ENCODE measurements at places on chromosomes 5 and 9.

DNA sequence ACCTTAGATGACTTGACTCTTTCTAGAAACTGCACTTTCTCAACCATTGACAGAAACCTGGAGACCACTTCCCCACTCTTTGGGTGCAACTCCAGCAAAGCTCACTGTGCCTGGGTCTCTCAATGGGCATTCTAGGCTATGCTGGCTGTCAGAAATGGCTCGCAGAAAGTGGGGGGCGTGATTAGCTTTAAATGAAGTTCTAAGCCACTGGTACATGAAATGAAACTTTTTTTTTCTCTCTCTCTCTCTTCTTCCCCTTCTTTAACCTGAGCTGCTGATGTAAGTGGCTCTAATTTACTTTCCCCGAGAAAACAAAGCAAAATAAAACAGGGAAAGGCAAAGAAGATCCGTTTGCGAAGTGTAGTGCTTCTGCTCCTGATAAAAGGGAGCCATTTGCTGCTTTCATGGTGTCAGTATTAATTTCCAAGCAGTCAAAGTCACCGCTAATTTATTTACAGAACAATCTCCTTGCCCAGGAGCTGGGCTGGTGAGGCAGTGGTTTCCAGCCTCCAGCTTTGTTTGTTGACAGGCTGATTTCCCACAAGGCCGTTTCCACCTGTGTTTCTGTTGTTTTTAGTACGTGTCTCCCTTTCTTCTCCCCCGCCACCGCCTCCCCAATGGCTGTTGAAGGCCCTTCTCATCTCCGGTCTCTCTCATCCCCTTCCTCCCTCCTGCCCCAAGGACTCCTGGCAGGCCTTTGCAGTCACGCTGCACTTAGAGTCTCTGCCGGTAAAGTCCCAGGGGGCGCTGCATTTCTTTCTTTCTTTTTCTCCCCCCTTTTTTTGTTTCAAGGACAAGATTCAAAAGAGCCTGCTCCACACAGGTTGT lies 422.9 kb downstream of the EBF1 start:
- DNase-seq, result no peak

GRCh38 chr5:45642370-45642769 lies 53.8 kb downstream of the HCN1 start:
- DNase-seq, result no peak

DNA sequence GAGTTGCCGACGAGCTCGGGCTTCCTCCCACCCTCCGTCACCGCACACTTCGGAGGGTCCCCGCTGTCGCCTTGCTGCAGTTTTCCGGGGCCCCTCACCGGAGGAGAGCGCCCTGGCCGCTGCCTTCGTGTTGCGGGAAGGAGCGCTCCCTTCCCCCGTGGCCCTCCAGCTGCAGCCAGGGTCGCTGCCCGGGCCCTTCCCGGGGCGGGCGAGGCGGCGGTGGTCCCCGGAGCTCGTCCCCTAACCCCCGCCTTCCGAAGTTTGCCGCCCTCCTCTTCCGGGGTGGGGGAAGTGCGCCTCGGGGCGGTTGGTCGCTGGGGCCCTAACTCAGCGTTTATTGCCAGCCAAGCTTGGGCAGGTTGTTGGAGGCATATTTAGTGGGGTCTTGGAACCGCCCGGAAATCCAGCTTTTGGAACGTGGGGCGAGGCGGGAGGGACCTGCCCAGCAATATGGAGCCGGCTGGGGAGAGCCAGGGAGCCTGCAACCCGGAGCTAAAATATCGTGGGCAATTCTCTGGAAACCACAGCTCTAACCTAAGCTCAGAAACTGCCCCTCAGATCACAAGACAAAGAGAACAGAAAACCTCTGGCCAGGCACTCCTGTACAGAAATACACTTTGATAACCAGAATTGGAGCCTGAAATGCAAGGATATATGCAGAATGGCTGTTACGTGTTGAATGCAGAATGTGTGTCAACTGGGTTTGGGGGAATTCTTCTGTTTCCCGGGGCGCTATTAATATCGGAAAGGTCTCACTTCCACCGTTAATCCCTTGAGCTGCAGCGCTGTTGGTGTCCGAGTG lies 890 bp downstream of the PIK3R1 start:
- DNase-seq, result peak; percentile 62

GRCh38 chr5:146667633-146668272 lies 151.8 kb upstream of the GPR151 start:
- DNase-seq, result peak; percentile 81

DNA sequence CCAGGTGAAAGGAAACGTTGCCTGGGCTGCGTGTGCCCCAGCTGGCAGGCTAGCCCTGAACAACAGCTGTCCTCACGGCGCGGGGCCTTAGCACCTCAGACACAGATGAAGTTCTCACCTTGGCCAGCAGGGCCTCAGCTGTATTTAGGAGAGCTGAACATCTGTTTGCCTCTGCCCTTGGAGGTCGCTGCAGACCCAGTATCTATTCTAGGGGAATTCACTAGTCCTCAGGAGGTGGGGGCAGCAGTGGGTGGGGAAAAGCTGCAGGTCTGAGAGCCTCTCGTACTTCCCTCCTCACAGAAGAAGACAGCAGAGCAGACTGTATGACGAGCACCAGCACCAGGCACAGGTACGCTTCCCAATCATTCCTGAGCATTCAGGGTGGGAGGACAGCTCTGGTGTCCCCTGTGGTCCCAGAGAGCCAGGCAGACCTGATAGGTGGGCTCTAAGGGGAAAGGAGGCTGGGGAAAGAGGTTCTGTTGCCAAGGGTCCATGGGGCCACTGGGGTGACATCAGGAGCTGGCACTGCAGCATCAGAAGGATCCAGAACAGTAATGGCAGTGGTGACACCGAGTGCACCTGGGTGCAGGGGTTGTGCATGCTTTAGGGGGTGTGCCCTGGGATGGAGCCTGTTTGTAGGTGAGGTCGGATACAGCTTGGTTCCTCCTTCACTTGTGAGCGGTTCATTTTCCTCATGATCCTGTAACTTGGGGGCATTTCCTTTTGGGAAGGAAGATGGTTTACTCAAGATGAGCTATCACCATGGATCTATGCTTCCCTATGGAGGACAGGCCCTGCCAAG lies 13.8 kb downstream of the CD74 start:
- DNase-seq, result no peak

- DNase-seq, result no peak
Measured at GRCh38 chr9:13395156-13395555, 115.7 kb upstream of the MPDZ start.

DNA sequence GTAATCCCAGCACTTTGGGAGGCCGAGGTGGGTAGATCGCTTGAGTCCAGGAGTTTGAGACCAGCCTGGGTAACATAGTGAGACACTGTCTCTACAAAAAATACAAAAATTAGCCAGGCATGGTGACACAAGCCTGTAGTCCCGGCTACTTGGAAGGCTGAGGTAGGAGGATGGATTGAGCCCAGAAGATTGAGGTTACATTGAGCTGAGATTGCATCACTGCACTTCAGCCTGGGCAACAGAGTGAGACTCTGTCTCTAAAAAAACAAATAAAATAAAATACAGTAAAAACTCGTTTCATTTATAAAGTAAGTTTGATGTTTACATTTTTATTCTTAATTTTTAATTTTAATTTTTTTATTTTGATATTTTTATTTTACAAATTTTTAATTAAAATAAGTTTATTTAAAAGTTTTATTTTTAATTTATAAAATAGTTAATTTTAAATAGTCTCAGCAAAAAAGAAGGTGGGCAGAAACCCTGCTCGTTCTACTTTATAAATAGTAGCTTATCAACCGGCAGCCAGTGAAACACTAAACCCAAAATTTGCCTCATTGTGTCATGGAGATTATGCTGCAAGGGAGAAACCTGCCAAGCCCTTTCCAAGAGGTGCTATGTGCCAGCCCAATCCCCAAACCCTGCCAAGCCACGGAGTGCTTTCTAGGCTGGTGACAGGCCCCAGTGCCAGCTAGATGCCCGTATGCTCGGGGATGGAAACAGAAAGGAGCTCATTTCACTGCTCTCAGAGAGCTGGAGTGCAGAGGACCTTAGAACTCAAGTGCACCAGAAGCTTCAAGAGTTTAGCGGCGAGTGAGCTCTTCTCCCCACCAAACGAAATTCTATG lies 38.9 kb downstream of the SERINC5 start:
- peak; percentile 88 for DNase-seq

DNA sequence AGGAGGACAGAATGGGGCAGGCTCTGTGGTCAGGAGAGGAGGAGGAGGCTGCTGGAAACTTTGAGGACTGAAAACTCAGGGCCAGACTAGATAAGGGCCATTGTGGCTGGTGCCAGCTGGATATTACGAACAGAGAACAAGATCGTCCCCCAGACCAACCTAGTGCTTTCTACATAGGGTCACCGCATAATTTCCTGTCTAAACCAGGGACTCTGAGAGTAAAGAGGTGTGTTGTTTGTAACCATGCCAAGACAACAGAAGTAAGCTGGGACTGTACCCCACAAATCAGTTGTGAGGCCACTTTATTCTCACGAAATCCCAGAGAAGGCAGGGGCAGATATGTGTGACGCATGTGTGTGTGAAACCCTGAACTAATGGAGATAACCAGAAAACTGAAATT lies 20.3 kb upstream of the GFPT2 start:
- no peak for DNase-seq

- no peak for DNase-seq
Measured at GRCh38 chr5:167453246-167454030, 838.0 kb upstream of the WWC1 start.

- no peak for DNase-seq
Measured at GRCh38 chr9:79591458-79591857, 19.7 kb downstream of the TLE4 start.

- no peak for DNase-seq
Measured at GRCh38 chr5:107949688-107950341, 279.1 kb upstream of the EFNA5 start.

DNA sequence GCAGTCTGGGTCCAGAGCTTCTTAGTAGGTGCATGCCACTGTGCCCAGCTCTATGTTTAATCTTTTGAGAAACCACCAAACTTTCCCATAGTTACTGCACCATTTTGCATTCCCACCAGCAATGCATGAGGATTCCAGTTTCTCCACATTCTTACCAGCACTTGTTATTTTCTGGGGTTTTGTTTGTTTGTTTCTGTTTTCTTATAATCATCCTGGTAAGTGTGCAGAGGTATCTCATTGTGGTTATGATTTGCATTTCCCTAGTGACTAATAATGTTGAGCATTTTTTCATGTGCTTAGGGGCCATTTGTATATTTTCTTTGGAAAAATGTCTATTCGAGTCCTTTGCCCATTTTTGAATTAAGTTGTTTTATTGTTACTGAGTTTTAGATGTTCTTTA lies 11.4 kb downstream of the FOXE1 start:
- DNase-seq, result no peak

DNA sequence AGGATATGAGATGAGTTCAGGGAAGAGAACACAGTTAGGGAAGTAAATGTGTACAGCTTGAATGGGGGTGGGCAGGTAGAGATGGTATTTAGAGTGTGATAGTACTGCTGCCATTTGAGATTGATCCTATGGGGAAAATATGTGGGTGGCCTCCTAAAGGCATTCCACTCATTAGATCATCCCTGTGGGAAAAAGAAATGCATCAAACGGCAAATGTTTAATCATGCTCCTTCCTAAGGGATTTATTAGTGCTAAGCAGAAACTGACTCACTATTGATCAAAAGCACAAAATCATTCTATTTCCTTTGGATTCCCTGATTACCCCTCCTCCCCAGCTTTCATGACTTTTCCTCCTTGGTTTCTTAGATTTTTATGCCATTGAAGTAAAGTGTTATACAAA lies 36.4 kb upstream of the SMC5 start:
- DNase-seq, result no peak

GRCh38 chr9:12922224-12922866 lies 147.5 kb downstream of the LURAP1L start:
- no peak for DNase-seq
